ENCODE measurements at places on chromosomes 4 and X.

DNA sequence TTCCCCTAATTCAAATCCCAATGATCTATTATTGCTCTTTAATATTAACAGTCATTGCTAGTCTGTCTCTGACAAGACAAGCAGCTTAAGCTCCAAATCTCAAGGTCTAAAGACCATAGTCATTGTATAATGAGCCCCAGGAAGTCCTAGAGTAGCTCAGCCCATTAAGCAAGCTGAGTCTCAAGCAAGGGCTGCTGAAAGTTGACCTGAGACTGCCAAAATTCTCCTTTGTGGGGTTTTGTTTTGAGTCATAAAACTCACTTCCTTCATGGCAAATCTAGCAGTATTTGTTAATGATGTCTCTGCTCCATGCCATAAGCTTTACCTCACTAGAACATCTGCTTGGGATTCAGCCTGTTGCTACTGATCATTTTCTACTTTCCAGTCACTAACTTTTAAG is 313.2 kb downstream of the ANTXR2 start:
- DNase-seq = no peak

GRCh38 chr4:38870098-38870808 is 2.6 kb downstream of the FAM114A1 start:
- no peak for DNase-seq

DNA sequence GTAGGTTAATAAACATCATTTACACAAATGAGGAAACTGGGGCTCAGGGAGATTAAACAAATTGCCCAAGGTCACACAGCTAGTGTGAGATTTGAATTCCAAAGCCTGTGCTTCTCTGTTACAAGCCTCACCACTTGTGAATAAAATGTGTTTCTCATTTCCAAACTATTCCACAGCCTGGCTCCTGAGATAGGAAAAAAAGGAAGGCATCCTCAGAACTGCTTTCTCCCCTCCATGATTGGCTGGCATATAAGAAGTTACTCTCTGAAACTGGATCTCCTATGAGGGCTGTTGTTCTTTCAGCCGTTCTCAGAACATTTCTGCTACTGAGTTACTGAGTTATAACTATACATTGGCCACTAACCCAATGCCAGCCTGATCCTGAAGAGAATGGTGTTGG is 237.9 kb downstream of the MAML3 start:
- no peak for DNase-seq

DNA sequence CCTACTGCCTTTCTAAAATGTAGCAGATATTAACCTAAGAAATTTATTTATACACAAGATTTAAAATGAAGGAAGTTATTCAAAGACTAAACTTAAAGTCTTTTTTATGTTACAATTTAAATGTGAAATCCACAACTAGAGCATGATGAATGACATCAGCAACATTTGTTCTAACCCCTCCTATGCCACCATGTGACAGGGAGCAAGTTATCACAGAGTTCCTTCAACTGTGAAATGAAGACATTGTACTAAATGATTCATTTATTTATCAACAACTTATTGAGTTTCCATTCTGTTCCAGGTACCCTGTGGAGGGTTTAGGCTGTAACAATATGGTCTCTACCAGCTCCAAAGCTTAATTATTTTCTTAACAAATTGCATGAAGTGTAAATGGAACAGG is 76.9 kb downstream of the SLC39A8 start:
- no peak for DNase-seq

- DNase-seq = no peak
These were observed 285.4 kb downstream of the OPHN1 start for GRCh38 chrX:68147848-68148247.

All from stimulated activated CD4-positive, alpha-beta T cell treated with anti-CD3 and anti-CD28 coated beads, TNF-alpha, amount 100 ng/mL, for 4 hours (primary cell).